Stimulated activated CD8-positive, alpha-beta memory T cell treated with anti-CD3 and anti-CD28 coated beads, Interleukin-7, amount 100 ng/mL, for 1 hour (primary cell): ENCODE measurements at places on chromosomes 11 and 22.

DNA sequence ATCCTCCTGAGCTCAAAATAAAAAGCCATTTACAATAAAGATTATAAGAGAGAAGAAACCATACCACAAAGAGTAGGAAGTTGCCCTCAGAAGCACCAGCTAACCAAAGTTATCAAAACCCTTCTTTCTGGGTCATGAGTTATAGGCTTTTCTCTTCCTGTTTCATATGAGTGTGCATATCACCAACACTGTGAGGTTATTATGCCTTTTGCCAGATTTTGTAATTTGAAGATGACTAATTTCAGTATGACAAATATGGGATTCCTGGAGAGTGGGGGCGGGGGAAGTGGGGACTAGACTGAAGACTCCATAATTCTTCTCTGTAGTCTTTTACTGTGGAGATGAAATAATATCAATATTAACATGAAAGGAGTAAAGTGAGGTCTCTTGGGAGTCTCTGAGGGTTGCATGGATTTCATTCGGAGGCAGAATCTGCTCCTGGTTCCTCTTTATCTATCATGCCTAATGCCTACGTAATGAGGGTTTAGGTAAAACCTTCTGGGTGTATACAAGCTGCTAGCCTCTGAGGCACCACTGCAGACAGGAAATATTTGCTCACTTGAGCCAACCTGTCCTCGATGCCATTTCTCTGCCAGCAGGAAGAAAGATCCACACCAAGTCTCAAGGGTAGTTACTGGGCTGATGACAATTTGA lies 2.1 kb downstream of the LPXN start:
- DNase-seq, result peak; percentile 19

DNA sequence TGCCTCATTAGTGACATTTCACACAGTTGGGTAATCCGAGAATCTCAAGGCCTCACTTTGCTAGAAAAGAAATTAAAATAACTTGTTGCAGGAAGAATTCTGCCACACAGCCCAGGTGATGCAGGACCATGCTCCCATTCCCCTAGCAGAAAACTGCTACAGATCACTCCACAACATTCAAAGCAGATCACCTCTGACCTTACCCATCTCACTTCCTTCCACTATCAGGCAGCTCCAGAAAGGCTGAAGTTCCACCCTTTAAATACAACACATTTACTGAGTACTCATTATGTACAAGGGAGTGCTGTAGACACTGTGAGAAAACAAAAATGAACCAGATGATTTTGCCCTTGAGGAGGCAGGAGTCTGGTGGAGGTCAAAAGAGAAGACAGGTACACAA lies 231.0 kb downstream of the TTC28 start:
- DNase-seq, result no peak

DNA sequence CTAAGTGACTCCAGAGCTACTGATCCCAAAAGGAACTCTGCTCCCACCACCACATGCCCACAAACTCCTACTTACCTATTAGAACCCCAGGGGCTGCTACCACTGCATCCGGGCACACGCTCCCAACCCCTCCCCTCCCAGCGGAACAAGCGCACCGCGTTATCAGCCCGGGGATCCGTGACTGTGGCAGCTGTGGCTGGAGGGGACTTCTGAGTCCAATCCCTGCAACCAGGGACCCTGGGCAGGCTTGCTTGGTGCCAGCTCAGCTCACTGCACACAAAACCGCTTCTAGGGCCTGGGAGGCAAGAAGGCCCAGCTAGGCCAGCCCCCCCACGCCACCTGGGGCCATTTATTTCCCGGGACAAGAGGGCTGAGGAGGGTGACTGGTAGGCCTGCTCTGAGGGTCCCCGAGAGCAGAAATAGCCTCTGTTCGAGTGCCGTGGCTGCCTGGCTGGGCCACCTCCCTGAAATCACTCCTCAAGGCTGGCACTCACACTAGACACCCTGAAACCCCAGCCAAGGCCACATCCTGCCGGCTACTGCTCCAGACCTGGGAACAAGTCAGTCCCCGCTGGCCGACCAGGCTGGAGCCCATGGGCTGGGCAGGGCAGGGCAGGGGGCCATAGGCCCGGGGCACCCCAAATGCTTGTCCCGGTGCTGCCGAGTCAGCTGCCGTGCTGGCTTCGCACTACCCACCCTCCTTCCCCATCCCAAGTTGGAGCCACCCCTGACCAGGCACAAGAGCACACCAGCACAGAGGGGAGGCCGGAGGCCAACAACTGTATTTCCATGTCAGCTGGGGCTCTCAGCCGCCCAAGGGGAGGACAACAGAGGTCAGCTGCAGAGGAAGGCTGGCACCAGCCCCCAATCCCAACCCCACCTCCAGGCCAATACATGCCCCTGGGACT lies 1.9 kb upstream of the IFITM10 start:
- DNase-seq, result no peak

- no peak for DNase-seq
Measured at GRCh38 chr11:130719220-130719915, 196.9 kb downstream of the SNX19 start.

GRCh38 chr11:67435727-67436458 lies 1.6 kb downstream of the PTPRCAP start:
- DNase-seq, result no peak

DNA sequence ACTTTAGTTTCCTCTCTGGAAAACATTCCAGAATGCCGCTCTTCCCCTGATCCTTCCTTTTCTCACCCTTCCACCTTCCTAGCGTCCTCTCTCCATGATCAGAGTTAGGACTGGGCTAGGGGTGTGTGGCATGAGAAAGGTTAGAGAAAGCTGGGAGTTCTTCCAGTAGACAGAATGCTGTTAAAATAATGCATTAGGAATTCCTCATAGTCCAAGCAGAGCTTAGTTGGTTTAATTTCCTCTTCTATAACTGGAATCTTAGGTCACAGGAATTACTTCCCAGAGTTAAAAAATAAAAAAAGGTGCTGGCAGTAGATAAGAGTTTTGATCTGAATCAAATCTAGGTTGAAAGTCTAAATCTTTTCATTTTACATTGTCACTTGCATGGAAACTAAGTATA lies 37.2 kb upstream of the ADORA2A start:
- no peak for DNase-seq

GRCh38 chr22:19679522-19680101 lies 34.7 kb upstream of the SEPTIN5 start:
- DNase-seq, result peak; percentile 25

GRCh38 chr11:80297858-80298632 lies 857.2 kb upstream of the TENM4 start:
- DNase-seq, result no peak

DNA sequence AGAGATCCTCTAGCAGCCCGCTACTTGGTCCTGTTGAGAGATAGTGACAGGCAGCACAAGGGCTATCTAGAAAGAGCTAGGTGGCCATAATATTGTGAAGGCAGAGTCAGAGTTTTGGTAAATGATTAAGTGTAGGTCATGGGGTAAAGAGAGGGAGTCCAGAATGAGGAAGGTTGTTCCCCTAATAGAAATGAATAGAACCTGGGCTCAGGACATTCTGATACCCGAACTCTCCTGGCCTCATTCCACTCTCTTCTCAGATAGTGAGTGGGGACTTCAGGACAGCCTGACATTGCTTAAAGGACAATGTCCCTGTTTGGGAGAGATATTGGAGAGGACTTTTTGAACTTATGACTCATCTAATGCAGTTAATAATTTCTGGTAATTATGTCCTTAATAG lies 20.6 kb downstream of the SLC5A1 start:
- DNase-seq, result no peak

DNA sequence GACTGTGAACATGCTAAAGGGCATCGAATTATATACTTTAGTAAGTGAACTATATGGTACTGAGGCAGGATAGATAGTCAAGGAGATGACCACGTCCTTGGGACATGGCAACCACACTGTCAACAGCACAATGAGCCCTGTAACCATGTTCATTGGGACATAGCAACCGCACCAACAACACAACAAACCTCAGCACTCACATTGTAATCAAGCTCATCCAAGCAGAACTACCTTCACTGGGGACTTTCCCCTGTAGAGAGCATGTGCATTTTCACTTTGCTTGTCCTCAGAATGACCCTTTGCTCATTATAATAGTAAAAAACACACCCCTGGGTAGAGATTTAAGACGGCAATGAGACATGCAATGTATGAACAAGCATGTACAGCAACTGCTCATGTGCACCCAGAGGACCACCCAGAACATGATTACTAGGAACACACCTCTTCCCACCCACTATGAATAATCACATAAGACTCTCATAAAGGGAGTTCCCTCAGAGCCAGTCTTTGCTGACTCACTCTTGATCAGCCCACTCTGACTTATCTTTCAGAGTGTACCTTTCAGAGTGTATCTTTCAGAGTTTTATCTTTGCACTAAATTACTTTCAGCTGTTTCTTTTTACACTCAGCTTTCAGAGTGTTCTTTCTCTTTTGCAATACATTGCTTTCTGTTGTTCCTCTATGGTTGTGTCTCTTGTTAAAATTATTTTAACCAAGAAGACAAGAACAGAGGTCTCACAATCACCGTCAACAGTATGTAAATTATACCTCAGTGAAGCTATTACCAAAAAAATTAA lies 4.1 kb upstream of the PLAAT2 start:
- no peak for DNase-seq

DNA sequence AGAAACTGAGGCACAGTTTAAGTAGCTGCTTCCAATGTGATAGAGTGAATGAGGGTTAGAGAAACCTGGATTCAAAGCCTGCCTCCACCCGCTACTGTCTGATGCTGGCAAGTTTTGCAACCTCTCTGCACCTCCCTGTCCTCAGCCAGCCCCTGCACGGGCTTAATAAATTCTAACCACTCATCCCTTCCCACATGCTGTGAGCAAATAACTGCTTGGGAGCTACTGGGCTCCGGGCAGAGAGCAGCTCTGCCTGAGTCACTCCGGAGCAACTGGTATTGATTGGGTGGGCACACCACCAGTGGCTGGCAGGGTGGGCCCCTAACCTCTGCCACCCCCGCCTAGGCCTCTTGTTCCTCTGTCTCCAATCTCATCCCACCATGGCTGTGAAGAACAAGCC lies 104.3 kb upstream of the SYT13 start:
- no peak for DNase-seq

DNA sequence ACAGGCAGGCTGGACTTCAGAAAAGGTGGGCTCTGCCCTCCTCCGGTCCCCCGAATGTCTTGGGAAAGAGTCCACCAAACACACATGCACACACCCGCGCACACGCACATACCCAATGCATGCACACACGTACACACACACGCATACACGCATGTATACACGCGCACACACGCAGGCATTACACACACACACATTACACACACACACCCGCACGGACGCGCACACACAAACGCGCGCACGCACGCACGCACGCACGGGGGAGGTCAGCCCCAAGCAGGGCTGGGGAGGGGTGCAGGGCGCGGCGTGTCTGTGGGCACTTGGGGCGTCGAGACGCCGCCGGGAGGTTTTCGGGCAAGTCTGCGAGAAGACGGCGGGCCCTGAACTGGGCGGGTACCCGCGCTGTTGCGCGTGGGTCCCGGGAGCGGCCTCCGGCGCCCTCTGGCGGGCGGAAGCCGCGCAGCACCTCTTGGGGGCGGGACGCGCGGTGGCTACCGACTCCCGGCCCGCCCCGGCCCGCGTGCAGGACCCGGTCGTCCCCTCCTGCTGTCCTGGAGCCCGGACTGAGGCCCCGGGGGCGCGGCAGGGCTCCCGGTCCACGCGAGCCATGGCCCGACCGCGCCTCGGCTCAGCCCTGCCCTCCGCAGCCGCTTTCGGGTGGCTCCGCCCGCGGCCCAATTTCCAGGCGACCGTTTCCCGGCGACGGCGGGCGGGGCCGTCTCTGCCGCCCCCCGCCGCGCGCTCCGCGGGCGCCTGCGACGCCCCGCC lies 3.6 kb downstream of the SEPTIN5 start:
- DNase-seq, result peak; percentile 66

DNA sequence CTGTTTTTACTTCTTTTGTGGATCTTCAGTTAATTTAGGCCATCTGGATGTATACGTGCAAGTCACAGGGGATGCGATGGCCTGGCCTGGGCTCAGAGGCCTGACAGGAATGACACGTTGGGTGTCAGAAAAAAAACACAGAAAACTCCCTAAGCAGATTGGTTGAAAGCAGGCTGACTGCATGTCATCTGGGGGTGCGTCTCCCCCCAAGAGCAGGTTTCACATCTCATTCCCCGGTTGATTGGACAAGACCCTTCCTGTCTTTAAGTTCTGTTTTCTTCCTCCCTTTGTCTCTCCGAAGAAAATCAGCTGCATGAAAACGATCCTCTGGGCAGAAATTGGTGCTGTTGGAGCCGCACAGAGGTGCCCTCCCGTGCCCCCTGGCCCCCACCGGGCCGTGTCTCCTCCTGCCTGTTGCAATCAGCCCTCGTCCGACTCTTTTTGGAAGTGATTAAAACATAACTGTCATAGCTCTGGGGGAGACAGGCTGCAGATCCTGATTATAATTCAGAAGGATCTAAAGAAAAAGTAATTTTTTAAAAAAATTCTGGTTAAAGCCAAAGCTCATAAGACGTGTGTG lies 71.8 kb upstream of the PARVG start:
- DNase-seq, result no peak

DNA sequence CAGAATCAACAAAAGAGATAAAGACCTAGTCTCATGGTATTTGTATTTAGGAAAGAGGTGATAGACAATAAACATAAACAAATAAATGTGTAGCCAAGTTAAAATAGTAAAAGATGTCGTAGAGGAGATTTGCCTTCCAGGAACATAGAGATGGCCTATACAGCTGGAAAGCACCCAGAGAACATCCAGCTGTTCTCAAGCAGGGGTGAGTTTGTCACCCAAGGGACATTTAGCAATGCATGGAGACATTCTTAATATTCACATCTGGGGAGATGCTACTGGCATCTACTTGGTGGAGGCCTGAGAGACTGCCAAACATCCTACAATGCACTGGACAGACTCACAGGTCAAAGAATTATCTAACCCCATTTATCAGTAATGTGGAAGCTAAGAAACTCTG lies 88.3 kb downstream of the C11orf87 start:
- no peak for DNase-seq

DNA sequence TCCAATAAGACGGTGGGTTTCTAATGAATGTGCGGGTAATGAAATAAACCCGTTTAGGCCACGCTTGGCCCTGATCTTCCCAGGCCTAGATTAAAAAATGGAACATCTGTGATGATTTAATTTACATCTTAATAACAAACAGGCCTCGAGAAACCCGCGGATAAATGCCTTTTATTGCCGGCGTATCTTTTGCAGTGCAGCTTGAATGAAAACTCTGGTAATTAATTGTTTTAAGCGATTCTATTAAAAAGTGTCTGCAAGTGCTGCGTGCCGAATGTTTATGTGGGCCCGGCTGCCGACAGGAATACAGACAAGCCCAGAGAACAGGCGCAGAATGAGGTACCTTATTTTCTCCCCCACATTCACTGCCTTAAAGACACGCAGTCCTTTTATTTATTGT lies 420.7 kb downstream of the MN1 start:
- DNase-seq, result no peak

- no peak for DNase-seq
Measured at GRCh38 chr11:4065086-4065485, 29.5 kb upstream of the RRM1 start.
